ENCODE measurements at places on chromosomes 4 and X. TPM values are rescaled to one million over a fixed set of nuclear protein-coding genes. Genes with fewer than 3 reads are reported as not detected.

Gene GPC3
- 92.2 TPM for total RNA-seq

GRCh38 chr4:86247320-86247719, 112.5 kb downstream of the MAPK10 start:
- ATAC-seq: peak; percentile 61

GRCh38 chr4:156475322-156475721, 496.3 kb downstream of the PDGFC start:
- ATAC-seq: peak; percentile 30

GRCh38 chr4:89757154-89757719, 79.7 kb downstream of the SNCA start:
- ATAC-seq: peak; percentile 68

Gene RAI2
- total RNA-seq: 3.6 TPM

- no peak for ATAC-seq
Measured at GRCh38 chrX:40132751-40133150, 35.0 kb upstream of the BCOR start.

DNA sequence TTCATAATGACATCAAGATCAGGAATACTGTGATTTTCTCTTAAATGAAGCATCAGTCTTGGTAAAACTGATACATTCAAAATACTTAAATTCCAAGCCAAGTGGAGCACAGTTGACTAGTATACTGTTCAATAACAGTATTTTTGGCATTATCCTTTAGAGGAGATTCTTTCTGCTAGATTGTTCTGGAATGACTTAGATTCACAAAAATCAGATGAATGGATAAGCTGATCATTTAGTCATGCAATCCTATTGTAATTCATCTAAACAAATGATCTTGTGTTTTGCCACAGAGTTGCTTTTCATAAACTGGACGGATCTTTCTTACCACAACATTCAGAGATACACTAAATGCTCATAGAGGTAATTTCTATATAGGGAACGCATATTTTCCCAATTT, 232.0 kb downstream of the CXXC4 start:
- no peak for ATAC-seq

GRCh38 chr4:145623831-145624230, 4.6 kb downstream of the MMAA start:
- ATAC-seq: no peak

Gene NDNF
- total RNA-seq: 36.6 TPM

- ATAC-seq: no peak
Measured at GRCh38 chrX:42948723-42949657, 171.0 kb upstream of the PPP1R2C start.

DNA sequence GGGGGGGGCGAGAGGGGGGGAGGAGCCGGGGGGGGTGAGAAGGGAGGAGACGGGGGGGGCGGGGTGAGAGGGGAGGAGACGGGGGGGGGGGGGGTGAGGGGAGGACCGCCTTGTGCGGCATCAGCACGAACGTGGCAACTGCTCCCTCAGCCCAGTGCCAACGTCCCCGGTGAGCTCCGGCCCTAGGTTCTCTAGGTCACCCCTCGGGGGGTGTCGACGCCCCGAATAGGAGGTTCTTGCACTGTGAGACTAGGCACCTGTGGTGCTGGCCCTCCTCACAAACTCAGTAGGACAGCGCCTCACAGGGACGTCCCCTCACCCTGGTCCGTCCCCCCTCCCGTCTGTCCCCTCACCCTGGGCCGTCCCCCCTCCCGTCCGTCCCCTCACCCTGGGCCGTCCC, 21.5 kb upstream of the GTPBP6 start:
- ATAC-seq: no peak

Gene GUCY1B1
- total RNA-seq: 22.4 TPM

Measured in motor neuron (in vitro differentiated cells).